ENCODE measurements at places on chromosomes 3 and 15. TPM values are rescaled to one million over a fixed set of nuclear protein-coding genes. Genes with fewer than 3 reads are reported as not detected.

DNA sequence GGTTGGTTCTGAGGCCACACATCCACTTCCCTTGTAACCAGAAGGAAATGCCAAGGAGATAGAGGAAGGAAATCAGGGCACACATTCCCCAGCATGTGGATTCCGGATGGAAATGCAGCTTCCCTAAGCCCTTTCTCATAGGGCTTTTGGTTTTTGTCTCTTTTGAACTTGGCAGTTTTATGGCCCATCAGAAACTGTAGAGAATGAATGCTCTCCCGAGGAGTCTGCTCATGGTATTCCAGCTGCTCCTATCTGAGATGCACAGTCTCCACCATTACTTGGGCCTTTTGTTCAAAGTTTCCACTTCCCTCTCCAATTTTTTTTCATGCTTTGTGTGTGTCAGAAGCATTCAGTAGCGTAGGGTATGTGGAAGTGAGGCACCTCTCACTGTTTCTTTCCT lies 21.2 kb downstream of the XYLB start:
- no peak for DNase-seq

GRCh38 chr3:159711560-159712333 lies 276.9 kb upstream of the IL12A start:
- DNase-seq, result no peak

PLA2G4F gene
- 1.2 TPM for total RNA-seq

SCN11A gene
- total RNA-seq, result not detected

RFTN1 gene
- total RNA-seq, result not detected

- DNase-seq, result peak; percentile 91
Observed at GRCh38 chr3:126129398-126129891, 45.5 kb upstream of the SLC41A3 start.

DNA sequence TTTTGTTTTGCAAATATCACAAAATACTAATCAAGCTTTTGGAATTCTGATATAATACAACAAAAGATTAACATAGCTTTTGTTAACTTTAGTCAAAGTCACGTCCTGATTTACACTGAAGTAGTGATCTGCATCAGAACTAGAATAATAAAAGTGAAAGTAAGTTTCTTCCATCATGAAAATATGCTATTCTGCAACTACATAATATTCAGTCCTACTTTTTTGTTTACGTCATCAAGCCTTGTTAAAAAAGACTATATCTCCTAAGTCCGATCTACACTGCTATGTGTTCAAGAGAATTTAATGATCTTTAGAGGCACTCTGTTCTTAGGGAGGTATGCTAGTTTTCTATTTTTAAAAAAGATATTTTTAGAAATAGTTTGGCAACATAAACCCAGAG lies 330.1 kb downstream of the ARPP21 start:
- DNase-seq, result no peak

GRCh38 chr3:2099028-2099671 lies 484 bp downstream of the CNTN4 start:
- no peak for DNase-seq

GRCh38 chr3:123489400-123490004 lies 40.6 kb upstream of the ADCY5 start:
- peak; percentile 40 for DNase-seq

- DNase-seq, result no peak
Observed at GRCh38 chr3:35521196-35521595, 118.1 kb upstream of the ARPP21 start.

SI gene
- not detected for total RNA-seq

DNA sequence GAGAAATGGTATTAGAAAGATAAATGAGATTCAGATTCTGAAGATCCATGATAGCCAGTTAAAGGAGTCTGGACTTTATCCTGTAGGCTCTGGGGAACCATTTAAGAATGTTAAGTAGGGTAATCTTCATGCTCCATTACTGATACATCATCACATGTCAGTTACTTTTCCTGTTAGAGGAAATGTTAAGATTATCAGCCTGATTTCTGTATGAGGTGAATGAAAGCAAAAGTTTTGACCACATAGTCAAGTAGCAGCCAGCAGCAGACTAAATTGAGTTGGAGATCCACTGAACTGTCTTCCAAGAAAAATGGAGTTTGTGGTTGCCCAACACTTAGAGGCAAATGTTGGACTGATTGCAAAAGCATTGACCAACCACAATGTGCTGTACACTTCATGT lies 4.7 kb upstream of the COPB2 start:
- no peak for DNase-seq

MYO5A gene
- 10.7 TPM for total RNA-seq

GRCh38 chr15:39670687-39671086 lies 89.8 kb downstream of the THBS1 start:
- no peak for DNase-seq

DNA sequence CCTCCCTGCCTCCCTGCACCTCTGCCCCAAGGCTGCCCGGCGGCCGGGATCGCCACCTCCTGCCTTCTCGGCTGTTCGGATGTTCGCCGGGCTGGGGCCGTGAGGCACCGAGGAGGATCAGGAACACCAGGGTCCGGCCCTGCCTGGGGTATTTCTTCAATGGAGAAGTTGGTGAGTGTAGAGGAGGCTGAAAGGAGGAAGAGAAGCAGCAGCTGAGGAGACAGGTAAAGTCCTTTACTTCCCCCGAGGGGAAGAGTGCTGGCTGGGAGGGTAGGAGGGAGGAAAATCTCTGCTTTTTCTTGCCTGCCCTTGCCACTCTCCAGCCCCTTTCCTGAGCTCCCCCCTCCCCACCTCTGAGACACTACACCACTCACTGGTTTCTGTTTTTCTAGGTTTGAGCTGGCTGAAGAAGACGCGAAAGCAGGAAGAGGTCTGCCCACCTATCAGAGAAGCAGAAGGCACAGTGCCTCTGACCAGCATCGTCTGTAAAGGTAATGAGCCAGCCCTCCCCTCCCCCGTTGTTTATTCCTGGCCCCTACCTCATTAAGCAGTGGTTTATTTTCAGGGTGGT lies 519 bp downstream of the ASB7 start:
- peak; percentile 40 for DNase-seq

CLDN16 gene
- total RNA-seq, result 0.20 TPM

NRG4 gene
- total RNA-seq, result 5.2 TPM

DNA sequence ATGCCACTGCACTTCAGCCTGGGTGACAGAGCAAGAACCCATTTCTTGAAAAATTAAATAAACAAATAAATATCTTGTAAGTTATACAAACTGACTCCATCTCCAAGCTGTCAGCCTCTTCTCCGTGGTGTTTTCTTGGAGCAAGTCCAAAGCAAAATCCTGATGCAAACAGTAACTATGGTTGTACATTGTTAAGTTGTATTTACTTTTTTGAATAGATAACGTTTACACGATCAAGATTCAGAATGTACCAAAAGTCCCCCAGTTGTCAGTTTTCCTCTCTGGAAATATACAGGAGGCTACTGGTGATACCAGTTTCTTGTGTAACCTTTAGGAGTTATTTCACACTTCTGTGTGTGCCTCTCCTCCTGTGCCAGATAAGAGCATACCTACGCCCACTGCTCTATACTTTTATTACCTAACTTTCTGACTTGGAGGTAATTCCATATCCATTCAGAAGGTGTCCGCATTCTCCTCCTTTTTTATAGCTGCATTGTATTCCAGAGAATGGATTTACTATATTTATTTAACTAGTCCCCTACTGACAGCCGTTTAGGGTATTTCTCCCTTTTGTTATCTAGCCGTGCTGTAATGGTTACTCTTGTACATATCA lies 14.2 kb downstream of the CMTM7 start:
- DNase-seq, result no peak

GRCh38 chr3:127542441-127542952 lies 48.0 kb downstream of the TPRA1 start:
- no peak for DNase-seq

- no peak for DNase-seq
Observed at GRCh38 chr15:73308305-73308704, 60.5 kb downstream of the HCN4 start.

LRRIQ4 gene
- total RNA-seq, result 1.3 TPM

- no peak for DNase-seq
Observed at GRCh38 chr15:24971052-24971451, 16.3 kb downstream of the SNRPN start.

DNA sequence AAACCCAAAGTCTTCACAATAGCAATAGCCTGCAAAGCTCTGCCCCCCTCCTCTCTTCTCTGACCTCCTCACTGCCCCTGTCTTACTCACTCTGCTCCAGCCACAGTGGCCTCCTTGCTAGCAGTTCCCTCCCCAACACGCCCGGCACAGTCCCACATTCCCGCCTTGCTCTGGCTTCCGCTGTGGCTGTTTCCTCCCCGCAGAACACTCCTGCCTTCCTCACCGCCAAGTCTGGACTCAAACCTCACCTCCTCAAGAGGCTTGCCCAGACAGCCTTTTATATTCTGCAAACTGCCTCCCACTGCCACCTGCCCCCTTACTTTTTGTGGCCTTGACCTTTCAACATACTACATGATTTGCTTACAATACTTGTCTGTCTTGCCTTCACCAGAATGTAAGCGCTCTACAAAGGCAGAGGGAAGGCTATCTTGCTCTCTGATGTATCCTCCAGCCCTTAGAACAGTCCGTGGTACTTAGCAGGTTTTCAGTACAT lies 406 bp upstream of the MPI start:
- DNase-seq, result no peak

GOLGA8J gene
- not detected for total RNA-seq

ELL3 gene
- 7.0 TPM for total RNA-seq

CASR gene
- not detected for total RNA-seq

ERICH6 gene
- not detected for total RNA-seq

SERPINI2 gene
- total RNA-seq, result not detected

GOLGA8R gene
- total RNA-seq, result 1.4 TPM

ZIC4 gene
- total RNA-seq, result not detected
